Lower lobe of right lung (tissue), 2 donors: ENCODE measurements at places on chromosomes 2 and 18.
A peak's percentile ranks its signal among the peaks of the same experiment; 100 is the strongest.

- DNase-seq, result no peak
These were observed 787.9 kb downstream of the CPS1 start for GRCh38 chr2:211344289-211344688.

GRCh38 chr2:241540401-241540770, 18.2 kb upstream of the BOK start:
- DNase-seq, result peak; percentile 82

GRCh38 chr18:79208906-79209305, 139.7 kb downstream of the ATP9B start:
- no peak for DNase-seq

GRCh38 chr2:169495310-169495928, 14.1 kb upstream of the KLHL41 start:
- no peak for DNase-seq

GRCh38 chr2:239775623-239776435, 249.3 kb downstream of the NDUFA10 start:
- DNase-seq, result no peak

- peak; percentile 55 for DNase-seq
These were observed at the start of gene POMC for GRCh38 chr2:25168256-25169072. POMC (minus strand) TSS chr2:25168580; CDS start chr2:25164772, 3,808 bp downstream.

GRCh38 chr18:26547646-26548414, 523 bp downstream of the KCTD1 start:
- DNase-seq, result peak; percentile 79

DNA sequence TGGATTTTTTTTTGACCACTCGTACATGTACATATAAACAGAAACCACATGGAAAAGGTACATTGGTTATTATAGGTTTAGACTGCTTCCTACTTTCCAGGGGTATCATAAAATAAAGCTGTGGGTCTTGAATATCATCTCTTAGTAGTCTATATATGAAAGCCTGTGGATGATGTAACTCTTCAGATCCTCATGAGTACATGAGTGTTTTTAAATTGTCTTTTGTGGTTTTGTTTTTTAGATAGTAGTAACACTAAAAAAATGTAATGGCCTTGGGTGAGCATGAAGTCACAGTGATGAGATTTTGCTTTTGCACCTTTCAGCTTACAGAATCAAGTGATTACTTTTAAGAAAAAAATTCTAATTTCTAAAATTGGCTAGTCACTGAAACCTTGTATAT, 80.2 kb downstream of the RAB3GAP1 start:
- no peak for DNase-seq

- DNase-seq, result no peak
These were observed 603.6 kb downstream of the CPS1 start for GRCh38 chr2:211159972-211160371.

GRCh38 chr2:21317131-21317530, 193.4 kb downstream of the TDRD15 start:
- peak; percentile 48 for DNase-seq

- DNase-seq, result no peak
These were observed 162.8 kb downstream of the TPGS2 start for GRCh38 chr18:36665952-36666351.

DNA sequence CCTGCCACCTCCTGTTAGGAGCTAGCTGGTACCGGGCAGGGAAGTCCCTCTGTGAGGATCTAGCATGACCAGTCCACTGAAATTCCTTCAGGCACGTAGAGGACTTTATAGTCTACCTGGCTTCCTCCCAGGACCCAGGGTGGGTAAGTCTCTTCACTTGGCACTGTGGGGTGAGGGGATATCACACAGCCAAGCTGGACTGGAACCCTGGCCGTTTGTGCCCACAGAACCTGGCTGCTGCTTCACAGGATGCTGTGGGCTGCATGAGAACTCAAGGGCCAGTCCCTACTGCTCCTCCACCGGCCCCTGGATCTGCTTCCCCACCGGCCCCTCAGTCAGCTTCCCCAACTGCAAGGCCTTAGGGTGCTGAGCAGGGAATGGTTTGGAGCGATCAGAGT, 35.8 kb downstream of the HS1BP3 start:
- DNase-seq, result peak; percentile 38

GRCh38 chr2:207766697-207767460, 2.8 kb downstream of the FZD5 start:
- peak; percentile 58 for DNase-seq

DNA sequence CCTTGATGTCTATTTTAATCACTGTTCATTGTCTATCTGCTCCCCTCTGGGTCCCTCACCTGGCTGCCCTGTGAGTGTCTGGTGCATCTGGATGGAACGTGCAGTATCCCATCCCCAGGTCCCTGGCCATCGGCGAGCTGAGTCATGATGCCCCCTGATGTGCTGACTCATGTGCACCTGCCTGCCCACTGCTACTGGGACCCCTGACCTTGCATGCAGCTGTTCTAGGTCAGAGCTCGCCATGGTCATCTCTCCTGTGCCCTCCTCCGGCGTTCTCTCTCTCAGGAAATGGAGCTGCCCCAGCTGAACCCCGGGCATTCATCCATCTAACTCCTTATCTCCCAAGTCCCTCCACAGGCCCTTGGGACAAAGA, 516.2 kb upstream of the HS6ST1 start:
- DNase-seq, result no peak

GRCh38 chr2:12928775-12929401, 212.2 kb downstream of the TRIB2 start:
- DNase-seq, result no peak

GRCh38 chr2:218002845-218003180, at the start of gene TNS1:
TNS1 (minus strand) TSS chr2:218002995; CDS start chr2:218002872, 123 bp downstream.
- DNase-seq, result no peak

DNA sequence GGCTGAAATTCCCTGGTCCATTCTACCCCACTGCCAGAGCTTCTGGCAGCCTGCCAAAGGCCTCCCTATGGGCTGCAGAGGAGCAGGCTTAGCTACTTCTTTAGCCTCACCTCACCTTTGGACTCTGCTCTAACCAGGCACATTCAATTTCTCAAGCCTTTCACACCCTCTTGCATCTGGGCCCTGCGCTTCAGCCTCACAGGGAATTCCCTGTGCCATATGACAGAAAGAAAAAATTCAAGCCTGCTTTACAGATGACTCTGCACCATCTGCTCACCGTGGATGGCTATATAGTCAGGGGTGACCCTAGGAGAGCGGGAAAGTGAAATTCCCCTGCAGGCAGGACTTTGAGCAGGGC, 62.5 kb downstream of the REEP1 start:
- no peak for DNase-seq

- DNase-seq, result no peak
These were observed 46.6 kb downstream of the SGPP2 start for GRCh38 chr2:222470802-222471468.

DNA sequence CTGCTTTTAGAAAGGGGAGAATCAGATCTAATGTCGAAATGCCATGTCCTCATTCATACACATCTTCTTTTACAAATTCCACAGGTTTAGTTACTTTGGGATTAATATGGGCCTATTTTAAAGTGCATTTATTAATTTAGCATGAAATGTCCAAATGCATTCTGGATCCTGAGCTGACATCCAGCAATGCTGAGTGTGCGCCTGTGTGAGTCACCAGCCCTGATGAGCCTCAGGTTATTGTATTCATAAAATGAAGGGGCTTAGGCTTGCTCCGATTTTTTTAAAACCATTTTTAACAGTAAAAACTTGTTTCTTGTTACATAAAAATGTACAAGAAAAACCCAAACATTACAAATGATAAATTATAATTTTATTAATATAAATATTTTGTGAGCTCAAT, 94.1 kb downstream of the SH3YL1 start:
- no peak for DNase-seq

DNA sequence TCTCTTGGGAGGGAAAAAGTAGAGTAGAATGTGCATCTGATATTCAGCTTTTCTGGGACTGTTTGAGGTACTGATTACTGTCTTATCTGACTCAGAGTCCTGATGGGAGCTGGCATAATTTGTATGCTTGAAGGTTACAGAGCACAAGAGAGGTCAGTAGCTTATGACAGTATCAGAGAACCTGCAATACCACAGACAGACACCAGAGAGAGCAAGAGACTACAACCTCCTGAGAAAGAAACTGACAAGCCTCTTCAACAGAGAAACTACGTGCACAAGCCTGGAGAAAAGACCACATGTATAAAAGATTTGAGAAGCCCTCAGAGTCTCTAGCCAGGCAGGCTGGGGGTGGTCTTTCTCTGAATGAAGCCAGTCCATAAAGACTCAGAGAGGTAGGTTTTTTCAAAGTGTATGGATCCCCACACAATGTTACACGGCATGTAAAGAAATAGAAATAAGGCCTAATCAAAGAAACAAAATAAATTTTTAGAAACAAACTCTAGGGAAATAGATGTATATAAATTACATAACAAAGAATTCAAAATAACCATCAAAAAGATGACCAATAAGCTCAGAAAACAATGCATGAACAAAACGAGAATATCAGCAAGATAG, 568.3 kb downstream of the LRRTM4 start:
- no peak for DNase-seq

GRCh38 chr18:79524181-79525078, 128.7 kb downstream of the NFATC1 start:
- peak; percentile 48 for DNase-seq

GRCh38 chr2:79846878-79847277, 334.0 kb downstream of the CTNNA2 start:
- DNase-seq, result no peak

DNA sequence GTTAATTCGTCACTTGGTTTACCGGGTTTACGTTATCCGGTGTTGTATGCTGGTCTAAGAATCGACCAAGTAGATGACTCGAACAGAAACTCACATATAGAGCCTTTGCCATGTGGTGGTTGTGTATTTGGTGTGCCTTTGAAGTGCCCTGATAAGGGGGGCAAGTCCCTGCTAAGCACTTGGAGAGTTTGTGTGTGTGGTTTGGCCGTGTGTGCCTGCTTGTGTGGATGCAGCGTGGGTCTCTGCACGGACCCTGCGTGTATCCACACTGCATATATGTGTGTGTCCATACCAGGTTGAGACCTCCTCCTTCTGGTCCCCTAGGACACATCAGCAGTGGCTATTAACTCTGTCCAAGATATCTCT, 2.4 kb upstream of the CELF4 start:
- DNase-seq, result no peak

- DNase-seq, result no peak
These were observed 647.6 kb upstream of the PKDCC start for GRCh38 chr2:41400088-41400665.

DNA sequence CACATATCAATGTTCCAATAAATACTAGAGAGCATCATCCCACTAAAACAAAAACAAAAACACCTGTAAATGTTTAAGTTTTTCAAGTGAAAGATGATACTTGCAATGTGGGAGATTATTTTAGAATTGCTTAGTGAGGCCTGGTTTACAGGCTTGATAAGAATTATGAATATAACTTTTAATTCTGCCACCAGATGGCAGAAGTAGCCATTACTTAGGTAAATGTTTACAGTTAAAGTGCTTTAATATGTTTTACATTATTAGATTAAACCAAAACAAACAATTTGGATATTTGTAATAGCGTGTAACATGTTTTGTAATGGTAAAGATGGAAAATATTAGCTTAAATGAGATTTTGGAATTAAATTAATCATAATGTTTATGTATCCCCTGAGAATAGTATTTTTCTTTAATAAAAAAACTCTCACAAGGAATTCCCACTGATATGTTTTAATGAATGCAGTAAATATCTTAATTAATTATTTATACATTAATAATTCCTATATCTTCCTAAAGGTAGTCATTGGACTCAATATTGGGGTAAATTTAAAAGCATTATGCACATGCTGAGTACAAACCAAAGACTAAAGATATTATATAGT, 522.0 kb downstream of the SPAG16 start:
- no peak for DNase-seq

DNA sequence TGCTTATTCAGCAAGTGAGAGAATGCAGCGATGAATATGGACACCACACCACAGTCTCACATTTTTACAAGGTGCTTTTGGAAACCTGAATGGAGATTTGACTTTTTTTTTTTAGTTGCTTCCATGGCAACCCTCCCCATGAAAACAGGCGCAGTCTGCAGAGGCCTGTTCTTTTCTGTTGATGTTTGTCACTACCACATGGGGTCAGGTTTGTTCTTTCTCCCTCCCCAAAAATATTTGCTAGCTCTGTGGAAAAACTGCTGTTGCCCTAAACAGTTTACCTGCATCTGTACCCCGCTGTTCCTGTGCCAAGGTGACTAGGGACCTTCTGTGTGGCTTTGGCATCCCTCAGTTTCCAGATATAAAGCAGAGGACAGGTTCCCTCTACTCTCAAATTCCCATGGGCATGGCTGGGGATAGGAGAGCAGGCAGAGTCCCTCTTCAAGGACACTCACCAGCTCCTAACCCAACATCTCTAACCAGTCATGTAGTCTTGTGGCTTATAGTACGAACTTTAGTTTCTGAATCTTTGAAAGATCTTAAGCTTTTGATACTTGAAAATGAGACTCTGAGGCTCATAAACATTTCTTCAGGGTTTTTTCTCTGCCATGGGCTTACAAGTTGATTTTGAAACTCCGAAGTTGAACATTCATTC, 14.7 kb upstream of the MAPRE2 start:
- no peak for DNase-seq

DNA sequence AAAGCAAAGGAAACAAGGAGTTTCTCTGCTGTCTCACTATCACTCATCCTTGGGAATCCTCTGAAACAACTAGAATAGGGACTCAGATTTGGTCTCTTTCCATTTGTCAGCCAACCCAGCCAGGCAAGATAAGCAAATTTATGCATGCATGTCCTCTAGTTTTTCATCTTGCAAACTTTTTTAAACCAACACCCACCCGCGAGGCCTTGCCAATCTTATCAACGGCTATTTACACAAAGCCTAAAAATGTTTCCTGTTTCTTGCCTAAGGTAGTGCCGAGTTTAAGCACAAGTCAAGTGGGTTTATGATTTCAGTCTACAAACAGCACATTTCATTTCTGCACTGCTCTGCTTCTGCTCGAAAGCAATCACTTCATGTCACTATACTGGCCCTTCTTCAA, 240.9 kb downstream of the STK39 start:
- no peak for DNase-seq

- no peak for DNase-seq
These were observed 221.9 kb downstream of the TSN start for GRCh38 chr2:121977326-121977725.
